ENCODE measurements at places on chromosomes 12 and 14.

DNA sequence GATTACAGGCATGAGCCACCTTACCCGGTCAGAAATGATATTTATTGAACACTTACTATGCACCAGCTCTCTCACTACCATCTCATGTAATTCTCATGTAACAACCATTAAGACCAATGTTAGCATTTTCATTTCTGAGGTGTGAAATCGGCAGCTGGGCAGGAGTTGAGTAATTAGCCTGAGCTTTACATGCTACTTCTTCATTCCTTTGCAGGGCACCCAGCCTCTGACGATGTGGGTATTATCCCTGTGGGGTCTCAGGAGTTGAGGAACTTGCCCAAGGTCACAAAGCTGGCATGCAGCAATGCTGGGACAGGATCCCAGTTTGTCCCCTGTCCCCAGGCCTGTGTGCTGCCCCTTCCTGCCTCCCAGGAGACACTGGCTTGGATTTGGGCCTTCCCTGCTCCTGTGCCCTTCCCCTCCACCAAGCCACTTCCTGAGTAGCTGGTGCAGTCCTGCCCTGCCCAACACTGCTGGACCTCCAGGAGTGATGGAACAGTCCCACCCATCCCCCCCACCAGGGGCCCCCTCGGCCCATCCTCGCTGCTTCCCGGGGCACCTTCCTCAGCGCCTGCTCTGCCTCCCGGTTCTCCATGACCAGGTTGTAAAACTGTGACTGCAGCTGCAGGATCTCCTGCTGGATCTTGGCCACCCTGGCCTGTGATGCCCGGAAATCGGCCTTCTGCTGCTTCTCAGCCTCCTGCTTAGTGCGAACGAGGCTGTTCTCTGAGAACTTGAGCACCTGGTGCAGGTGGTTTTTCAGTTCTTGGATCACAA is 14.7 kb downstream of the RITA1 start:
- no peak for DNase-seq

DNA sequence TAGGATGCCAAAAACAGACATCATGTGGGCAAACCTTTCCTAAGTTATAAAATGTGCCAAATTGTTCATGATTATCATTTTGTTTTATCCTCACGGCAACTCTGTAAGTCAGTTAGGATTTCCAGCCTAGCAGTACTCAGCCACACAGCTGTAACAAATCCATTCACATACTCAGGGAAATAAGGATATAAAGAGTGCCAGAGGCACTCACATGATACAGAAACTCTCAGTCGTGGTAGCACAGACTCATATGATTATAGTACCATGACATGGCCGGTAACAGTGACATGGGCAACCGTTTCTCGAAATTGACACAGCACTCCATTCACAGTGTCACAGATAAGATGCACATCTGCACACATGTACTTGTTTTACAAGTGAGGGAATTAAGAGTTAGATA is 344.2 kb downstream of the LRIG3 start:
- no peak for DNase-seq

DNA sequence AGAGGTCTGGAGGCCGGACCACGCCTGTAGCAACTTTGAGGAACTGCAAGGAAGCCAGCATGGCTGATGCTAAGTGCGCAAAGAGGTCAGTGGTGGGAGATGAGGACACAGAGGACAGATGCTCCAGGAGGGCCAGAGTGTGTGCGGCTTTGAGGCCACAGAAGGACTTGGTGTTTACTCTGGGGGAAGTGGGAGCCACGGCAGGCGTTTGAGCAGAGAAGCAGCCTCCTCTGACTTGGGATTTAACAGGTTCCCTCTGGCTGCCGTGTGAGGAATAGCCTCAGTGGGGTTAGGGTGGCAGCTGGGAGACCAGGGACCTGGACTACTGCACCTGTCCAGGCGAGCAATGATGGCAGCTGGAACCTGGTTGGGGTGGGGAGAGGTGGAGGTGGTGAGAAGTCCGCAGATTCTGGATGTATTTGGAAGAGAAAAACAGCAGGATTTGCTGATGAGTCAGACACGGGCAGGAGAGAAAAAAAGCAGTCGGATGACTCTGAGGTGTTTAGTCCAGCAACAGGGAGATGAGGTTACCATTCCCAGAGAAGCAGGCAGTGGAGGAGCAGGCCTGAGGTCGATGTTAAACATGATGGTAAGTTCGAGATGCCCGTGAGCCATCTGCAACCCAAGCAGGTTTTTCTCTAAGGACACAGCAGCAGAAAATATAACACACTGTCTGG is 143.5 kb downstream of the SCARB1 start:
- DNase-seq, result no peak

GRCh38 chr12:32497864-32498263 is 98.5 kb downstream of the FGD4 start:
- DNase-seq, result no peak

DNA sequence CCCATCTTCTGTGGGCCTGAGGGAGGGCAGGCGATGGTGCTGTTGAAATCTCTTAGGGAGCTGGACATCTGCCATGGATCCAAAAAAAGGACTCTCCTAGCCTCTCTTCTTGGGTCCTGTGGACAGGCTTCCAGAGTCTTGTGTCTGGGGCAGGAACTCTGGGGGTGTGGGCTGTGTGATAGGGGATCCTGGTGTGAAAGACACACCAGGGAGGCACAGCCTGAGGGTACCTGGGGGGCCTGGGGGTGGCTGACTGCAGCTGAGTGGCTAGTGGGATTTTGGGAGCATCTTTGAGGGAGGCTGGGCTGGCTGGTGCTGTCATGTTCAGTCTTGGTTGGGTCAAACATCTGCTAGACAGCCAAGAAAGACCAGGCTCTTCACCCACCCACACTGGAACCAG is 1.8 kb upstream of the KRT83 start:
- no peak for DNase-seq

- no peak for DNase-seq
Observed at GRCh38 chr12:116542345-116542956, 16.7 kb upstream of the MAP1LC3B2 start.

DNA sequence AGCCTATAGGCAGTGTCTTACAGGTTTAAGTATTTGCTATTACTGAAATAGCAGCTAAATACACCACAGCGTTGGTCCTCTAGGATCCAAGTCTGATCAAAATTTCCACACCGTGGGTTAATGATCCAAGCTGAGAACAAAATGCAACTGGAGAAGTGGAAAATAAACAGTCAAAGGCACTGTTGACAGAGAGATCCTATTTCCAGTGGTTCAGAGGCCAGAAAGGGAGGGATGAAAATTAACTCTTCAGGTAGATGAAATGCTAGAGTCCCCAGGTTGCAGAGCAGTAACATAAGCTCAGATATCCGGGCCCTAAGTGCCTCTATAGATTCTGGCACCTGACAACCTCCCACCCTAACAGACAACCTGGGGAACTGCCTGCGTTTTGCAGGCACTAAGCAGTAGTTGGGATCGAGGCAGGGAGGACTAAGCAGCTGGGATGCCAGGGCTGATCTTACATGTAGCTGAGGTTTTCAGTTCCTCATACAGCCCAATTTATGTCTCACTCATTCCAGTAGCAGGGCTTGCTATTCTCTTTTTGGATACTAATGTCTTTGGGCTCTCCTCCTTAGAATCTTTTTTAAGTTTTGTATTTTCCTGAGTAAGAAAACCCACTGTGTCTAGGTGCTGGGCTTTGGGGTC is 42.7 kb upstream of the CRACR2A start:
- DNase-seq, result no peak

GRCh38 chr14:91872011-91872501 is 4.7 kb upstream of the TC2N start:
- peak; percentile 34 for DNase-seq

DNA sequence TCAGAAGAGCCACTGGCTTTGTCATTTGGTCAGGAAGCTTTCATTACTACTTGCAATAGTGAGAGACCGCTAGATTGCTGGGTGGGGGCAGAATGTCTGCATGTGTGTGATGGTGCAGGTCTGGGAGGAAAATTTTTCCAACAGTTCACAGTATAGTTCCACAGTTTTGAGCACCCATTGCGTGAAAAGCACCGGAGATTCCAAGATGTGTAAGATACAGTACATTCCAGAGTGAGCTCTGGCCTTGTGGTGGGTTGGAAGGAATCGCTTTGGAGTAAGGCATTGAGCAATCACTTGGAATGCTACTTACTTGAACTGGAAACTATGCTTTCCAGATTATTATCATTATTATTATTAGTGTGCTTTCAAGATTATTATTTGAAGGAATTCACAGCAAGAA is 47.6 kb upstream of the FRMD6 start:
- DNase-seq, result no peak

DNA sequence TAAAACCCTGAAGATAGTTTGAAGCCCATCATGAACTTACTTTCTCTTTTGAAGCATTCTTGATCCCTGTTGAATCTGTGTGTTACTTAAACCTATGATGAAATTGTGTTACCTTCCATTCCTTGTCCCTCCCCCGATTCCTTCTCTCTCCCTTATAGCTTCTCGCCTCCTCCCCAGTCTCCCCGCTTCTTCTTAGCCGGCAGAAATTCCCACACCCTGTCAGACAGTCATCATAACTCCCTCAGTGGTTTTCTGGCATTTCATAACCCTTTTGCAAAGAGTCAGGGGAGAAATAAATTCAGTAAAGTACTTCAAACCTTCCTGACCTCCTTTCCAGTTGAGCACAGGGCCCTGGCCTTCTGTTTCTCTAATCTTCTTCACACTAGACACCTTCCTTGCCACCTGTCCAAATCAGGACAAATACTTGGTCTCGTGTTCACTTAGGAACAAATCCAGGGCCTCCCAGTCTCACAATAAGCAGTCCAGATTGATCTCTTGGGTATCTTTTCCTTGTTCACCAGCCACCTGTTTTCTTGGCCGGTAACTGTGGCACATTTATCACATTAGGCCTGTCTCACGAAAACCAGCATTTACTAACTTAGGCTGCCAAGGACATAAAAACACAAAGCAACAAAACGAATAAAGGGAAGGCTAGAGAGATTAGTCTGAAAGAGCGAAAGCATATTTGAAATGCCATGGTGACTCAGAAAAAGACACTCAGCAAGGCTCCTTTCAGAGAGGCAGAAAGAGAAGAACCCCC is 355.9 kb downstream of the TMTC2 start:
- no peak for DNase-seq

DNA sequence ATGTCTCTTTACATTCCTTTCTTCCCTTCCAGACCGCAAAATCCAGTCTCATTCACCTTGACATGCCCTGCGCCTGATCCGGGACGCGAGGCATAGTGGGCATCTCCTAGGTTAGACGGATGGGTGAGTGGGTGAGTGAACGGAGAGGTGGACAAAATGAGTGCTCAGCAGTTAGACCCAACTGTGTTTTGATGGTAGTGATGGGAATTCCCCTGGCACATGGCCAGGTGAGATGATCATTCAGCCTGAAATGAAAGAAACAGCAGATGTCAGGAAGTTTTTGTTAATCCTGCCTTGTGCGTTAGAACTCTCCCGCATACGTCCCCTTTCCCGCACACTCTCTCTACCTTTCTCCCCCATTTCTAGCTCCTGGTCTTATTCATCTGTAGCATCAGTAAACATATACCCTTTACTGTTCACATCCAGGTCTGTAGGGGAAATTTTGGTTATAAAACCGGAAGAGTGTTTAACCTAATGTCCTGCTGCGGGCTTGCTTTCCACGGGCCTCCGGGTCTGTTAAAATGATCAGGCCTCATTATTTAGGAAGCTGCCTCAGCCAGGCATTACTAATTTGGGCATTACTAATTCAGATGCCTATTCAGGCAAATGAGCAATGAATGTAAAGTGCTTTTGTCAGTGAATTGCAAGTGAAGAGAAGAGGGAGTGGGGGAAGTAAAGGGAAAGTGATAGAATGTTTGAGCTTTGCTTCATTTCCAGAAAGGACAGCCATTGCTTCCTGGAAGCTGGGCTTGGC is 172.8 kb downstream of the ETV6 start:
- peak; percentile 43 for DNase-seq

- DNase-seq, result no peak
Observed at GRCh38 chr12:65648461-65648860, 175.8 kb upstream of the HMGA2 start.

DNA sequence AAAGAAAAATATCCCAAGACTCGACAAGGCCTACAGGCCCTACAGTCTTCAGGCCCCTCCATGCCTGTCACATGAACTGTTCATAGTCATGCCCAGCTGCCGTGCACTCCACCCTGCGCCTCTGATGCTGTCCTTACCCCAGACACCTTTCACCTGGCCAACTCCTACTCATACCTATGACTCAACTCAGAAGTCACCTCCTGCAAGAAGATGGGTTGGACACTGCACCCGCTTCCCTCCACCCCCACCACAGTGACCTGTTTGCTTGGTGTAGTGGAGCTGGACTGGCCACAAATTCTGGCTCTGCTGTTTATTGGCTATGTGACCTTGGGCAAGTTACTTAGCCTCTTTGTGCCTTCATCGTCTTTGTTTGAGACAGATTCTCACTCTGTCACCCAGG is 56.2 kb downstream of the PHETA1 start:
- no peak for DNase-seq

DNA sequence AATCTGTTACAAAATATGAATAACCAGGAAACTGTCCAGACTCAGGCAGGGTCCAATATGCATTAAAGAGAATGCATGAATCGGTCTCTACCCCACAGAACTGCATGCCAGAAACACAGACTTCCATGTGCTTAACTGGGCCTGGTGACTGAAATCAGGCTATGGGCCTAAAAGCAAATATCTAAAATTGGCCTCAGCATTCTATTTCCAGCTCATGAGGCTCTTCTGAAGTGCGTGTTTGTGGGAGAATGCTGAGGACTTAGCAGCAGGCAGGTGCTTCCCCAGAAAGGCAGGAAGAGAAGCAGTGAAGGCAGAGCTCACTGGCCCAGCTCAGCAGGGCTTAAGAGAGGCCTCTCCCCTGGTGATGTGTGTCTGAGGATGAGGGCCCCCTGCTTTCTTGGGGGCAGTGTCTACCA is 48.5 kb downstream of the ADGRD1 start:
- no peak for DNase-seq

- DNase-seq, result no peak
Observed at GRCh38 chr12:131525795-131526508, 184.9 kb upstream of the SFSWAP start.

GRCh38 chr12:128402486-128403243 is 135.7 kb downstream of the TMEM132C start:
- DNase-seq, result no peak

DNA sequence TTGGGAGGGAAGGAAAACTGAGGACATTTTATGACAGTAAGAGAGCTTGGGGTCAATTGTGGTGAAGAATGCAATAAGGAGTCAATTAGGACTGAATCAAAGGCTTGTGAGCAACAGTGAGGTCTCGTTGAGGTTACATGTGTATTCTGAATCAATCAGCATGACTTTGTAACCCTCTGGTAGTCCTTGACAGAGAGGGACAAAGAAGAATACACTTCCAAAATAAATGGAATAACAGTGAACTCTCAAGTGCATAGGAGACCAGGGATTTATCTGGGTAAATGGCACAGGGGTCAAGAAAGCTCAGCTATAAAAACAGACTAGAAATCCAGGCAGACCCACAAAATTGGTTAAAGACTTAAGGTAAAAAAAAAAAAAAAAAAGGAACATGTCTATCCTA is 85.1 kb upstream of the NAV3 start:
- no peak for DNase-seq

DNA sequence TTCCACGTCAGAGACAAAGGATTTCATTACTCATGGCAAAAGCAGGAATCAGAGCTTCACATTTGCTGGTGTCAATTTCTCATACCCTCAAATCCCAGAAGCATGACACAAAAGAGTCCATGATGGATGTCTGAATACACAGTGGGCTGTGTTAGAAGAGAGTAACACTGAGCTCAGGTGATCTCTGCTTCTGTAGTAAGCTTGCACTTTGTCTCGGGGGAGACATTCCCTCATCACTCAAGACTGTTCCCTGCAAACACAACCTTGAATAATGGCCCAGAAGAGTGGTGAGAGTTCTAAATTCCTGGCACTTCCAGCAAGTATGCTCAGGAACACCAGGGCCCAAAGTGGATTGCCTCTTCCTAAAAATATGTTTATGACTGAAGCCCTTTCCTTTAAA is 1787.2 kb upstream of the SEL1L start:
- no peak for DNase-seq

GRCh38 chr12:18719922-18720510 is 17.8 kb downstream of the PLCZ1 start:
- no peak for DNase-seq

Measured in stimulated activated CD4-positive, alpha-beta T cell treated with anti-CD3 and anti-CD28 coated beads, Interleukin-2, amount 100 ng/mL, for 4 hours (primary cell).